ENCODE measurements at places on chromosomes 3 and 15.

GRCh38 chr3:170037463-170038433, at the start of gene GPR160:
TSS of gene GPR160 (plus strand) at chr3:170037995. CDS start at chr3:170083973, 45,978 bp downstream.
- DNase-seq = peak; percentile 81

GRCh38 chr3:79253271-79253670, 514.5 kb downstream of the ROBO1 start:
- DNase-seq = no peak

DNA sequence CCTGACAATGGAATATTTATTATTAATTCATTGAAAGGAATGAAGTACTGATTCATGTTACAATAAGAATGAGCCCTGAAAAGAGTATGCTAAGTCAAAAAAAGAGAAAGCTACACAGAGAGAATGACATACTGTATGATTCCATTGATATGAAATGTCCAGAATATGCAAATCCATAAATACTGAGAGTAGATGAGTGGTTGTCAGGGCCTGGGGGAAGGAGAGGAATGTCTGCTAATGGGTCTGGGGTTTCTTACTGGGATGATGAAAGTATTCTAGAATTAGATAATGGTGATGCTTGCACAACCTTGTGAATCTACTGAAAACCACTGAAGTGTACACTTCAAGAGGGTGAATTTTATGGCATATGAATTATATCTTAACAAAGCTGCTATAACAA, 79.9 kb upstream of the HACD2 start:
- DNase-seq = no peak

DNA sequence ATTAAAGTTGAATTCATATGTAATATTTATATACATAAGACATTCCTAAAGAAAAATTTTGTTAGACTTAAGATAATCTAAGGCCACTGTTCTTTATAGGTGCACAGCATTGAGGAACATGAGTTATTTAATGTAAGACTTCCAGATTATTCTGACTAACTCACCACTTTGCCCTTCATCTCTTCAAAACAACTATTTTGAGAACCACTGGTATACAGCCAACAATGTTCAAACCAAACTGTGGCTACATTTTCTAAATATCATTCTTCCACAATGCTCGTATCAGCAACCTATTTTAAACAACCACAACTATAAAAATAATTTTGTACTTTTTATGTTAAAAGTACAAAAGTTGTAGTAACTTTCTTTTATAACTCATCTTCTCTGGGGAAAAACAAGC, 199.8 kb upstream of the ALCAM start:
- DNase-seq = no peak

DNA sequence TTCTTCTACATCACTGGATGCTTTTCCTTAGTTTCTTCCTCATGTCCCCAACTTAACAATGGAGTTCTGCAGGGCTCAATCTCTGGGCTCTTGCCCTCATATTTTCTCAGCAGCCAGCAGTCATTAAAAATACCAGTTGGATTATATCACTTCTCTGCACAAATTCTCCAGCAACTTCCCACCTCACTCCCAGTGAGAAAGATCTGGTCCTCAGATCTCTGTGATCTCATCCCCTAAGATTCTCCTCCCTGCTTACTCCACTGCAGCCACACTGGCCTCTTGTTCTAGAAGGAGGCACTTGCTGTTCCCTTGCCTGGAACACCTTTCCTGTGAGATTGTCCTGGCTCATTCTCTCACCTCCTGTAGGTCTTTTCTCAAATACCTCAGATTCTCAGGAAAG, 6.1 kb downstream of the ERICH6 start:
- no peak for DNase-seq

GRCh38 chr15:96693990-96694517, 363.6 kb downstream of the NR2F2 start:
- DNase-seq = no peak

- no peak for DNase-seq
Measured at GRCh38 chr3:187822402-187822801, 77.1 kb upstream of the BCL6 start.

GRCh38 chr15:64369078-64369607, 12.1 kb downstream of the PCLAF start:
- no peak for DNase-seq

DNA sequence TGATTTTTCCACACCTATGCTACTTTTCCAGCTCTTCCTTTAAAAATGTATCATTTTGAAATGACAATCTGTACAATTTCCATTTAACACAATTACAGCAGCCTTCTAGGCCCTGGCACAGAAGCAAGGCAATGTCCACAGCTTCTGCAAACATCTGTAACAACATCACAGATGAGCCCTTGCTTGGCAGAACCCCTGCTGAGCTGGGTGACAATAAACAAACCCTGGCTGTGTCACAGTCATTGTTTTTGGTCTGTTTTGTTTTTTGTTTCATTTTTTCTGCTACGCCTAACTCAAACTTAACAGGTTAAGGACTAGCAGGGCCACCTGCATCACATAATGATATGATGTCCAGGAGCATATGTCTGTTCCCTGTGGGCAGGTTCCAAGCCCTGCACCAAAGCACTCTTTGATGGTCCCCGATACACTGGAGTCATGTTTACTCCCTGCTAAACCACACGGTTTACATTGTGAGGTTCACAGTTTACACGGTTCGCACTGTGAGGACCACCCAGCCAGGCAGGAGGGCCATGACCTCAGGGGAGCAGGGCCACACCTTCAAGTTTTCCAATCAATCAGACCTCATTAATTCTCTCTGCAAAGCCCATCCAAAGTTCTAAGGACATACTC, 186.8 kb upstream of the CHRNA7 start:
- no peak for DNase-seq

DNA sequence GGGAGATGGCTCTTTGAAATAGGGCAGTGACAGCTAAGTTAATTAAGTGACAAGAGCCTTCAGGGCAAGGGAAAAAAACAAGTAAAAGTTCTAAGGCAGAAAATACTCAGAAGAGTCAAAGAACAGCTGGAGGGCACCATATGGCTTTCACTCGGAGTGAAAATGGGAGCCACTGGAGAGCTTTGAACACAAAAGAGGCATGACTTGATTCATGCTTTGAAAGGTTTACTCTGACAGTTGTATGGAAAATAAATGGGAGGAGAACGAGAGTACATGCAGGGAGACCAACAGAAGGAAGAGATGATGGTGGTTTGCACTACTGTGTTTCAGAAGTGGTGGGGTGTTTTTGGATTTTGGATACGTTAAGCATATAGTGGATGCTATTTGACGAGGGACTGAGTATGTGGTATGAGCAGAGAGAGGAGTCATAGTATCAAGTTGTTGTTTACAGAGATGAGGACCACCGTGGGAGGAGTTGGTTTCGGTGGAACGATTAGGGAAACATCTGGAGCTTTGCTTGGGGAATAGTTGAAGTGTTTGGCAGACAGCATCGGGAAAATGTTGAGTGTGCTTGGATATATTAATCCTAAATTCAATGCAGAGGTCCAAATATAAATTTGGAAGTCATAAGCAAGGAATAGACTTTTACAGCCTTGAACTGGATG, 411.5 kb downstream of the GABRG3 start:
- DNase-seq = no peak

DNA sequence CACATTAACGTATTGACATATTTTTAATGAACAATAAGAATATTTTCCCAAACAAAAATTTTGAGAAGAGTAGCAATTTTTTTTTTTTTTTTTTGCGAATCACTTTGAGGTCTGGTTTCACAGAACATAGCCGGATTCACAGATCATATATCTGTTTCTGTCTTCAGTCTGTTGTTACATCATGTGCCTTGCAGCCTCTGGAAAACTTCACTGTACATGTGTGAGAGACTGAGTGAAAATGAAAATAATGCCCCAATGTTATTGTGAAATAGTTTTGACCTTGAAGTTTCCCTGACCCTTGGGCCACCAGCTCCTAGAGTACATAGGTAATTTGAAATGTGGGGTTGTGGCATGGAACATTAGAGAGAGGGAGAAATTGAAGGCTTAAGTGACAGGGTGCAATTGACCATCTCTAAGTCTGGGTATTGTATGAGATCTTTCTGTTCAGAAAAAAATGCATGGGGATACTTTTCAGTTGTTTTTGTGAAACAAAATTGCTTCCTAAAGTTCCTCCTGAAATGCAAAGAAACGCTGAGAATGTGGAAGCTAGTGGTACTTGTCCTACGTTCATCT, 14.0 kb downstream of the ITPR1 start:
- no peak for DNase-seq

DNA sequence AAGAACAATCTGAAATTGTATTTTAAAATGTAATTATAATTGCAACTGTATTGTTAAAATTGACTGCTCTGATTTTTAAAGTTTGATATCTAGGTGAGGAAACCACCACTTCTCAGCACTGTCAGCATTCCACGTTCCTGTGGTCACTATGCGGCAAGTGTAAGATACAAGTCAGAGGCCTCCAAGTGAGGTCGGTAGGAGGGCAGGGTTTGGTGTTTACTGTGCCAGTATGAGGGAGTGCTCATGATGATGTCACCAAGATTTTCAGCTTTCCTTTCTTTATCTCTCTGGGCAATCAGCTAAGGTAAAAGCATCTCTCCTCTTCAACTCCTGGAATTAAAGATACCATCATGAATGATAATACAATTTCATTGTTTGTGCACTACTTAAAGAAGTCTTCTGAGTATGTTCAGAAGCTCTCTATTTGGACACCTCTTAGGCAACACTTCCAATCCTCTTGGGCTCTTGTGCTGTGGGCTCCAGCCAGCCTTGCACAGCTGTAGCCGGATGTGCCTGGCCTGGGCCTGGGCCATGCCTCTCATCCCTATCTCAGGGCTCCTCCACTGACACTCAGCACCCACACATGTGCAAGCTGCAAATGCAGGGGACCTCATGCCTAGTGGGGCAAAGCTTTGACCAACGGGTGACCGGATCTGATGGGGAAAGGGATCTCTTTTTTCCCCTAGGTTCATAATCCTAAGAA, 42.9 kb downstream of the CCR3 start:
- DNase-seq = peak; percentile 57

DNA sequence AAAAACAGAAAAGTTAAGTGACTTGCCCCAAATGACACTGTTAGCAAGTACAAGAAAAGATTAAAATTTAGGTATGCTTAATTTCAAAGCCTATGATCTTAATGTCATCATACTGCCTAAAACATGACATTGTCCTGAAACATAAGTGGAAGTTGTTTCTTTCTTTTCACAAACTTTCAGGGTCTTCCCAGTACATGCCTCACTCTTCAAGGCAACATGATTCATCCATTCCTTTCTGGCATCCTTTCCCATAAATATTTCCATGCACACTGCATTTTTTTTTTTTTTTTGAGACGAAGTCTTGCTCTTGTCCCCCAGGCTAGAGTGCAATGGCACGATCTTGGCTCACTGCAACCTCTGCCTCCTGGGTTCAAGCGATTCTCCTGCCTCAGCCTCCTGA, 42.5 kb upstream of the KPNA4 start:
- DNase-seq = no peak

Measured in stimulated activated CD4-positive, alpha-beta T cell treated with anti-CD3 and anti-CD28 coated beads, Interleukin-1b, Interleukin-23, amount 100 ng/mL, for 48 hours (primary cell).